Ecto neural progenitor cell (in vitro differentiated cells): ENCODE measurements at places on chromosomes 4 and X.
A peak's percentile ranks its signal among the peaks of the same experiment; 100 is the strongest.

DNA sequence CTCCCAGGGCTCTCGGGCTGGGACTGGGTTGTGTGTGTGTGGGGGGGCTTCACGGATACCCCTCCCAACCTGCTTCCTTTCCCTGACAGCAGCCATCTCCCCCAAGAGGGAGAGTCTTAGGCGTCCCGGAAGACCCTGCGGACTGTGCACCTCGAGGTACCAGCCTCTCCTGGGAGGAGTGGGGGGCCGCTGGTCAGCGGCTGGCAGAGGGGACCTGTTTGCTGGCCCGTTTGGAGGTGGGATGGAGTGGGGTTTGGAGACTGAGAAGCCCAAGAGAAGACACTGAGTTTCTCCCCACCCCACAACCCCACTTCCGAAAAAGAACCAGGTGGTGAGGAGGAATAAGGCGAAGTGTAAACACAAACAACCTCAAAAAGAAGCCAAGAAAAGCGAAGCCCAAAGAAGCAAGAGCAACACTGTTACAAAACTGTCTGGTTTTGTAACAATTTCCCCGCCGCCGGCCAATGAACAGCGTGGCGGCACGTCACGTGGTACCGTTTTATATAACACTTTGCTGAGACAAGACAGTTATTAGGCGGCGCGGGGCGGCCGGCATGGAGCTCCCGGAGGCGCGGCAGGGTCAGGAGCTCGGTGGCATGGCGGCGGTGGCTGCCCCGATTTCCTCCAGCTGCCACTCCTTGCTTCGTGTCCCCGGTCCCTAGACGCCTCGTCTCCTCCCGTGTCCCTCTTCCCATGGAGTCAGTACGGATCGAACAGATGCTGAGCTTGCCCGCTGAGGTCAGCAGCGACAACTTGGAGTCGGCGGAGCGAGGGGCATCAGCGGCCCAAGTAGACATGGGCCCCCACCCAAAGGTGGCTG, at the start of gene LONRF3:
Gene LONRF3, plus strand, starts transcription at position 531 of the 820 bp plus-strand sequence. Its CDS starts 163 bp downstream, at position 694.
- peak; percentile 49 for DNase-seq

DNA sequence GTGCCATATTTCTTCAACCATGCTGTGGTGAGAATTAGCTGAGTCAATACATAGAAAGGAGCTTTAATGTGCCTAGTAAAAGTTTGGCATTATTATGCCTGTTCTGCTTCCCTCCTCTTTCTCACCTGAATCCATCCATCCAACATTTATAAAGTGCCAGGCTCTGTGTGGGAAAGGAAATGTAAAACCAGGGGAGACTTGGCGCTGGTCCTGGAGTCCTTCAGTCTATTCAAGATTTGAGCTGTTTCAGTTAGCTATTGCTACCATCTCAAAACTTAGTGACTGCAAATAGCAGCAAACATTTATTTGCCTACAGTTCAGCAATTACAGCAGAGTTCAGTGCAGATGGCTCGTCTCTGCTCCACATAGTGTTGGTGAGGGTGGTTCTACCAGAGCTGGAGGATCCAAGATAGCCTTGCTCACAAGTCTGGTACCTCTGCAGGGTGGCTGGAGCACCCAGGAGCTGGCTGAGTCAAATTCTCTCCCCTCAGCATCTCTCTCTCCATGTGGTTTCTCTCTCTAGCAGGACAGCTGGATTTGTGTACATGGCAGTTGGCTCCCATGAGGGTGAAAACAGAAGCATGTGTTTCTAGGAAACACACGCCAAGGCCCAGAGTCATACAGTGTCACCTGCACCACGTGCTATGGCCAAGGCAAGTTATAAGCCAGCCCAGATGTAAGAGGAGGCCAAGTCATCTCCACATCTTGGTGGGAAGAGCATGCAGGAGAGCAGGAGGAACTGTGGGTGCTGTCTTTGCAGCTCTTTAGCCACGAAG, 77.3 kb downstream of the FHDC1 start:
- no peak for DNase-seq

DNA sequence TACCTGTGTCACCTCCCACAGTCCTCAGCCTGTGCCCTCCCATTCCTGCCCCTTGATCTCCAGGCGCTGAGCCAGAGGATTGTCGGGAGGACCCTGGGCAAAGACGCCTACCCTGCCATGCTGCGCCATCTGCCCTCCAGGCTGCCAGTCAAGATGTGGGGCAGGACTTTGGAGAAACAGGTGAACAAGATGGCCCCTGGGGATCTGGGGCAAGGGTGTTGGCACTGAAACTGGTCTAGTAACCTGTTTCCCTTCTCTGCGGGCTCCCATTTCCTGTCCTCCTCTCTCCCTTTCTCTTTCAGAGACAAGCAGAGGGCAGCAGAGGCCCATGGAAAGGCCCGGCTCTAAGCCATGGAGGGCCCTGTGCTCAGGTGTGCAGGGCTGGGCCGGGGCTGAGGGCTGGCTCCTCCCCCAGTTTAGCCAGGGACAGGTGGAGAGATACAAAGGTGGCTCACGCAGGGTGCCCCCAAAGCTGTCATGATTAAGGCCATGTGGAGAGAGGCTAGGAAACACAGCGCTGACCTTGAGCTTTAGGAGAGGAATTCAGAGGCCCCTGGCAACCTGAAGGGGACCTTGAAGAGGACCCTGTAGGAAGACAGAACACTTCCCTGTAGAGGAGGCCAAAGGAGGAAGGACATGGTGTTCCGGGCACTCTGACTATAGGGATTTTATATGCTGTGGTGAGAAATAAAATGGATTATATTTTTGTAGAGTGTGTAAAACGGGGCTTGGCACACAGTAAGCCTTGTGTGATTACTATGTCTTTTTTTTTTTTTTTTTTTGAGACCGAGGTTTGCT, at the start of gene GLOD5:
Gene GLOD5, plus strand, starts transcription at position 74 of the 798 bp plus-strand sequence. Its CDS starts 44 bp downstream, at position 118.
- peak; percentile 50 for DNase-seq

- no peak for DNase-seq
These were observed 25.0 kb upstream of the TRPC5OS start for GRCh38 chrX:111850975-111851374.

- no peak for DNase-seq
These were observed 1.6 kb upstream of the ASB5 start for GRCh38 chr4:176270669-176271068.

DNA sequence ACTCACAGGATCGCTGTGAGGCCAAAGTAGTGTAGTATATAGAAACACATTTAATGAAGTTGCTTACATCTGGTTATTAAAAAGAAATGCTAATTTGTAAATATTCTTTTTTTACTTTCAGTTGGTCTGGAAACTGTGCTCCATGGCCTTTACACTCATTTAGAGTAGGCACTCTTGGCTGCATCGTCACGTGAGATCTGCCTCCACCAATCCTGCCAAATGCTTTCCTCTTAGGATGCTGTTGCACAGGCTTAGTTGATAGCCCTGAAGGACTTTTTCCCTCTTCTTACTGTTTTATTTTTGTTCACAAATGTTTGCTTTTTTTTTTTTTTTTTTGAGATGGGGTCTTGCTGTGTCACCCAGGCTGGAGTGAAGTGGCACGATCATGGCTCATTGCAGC, 6.3 kb downstream of the CPE start:
- no peak for DNase-seq
